Lung (tissue), 17 donors: ENCODE measurements at places on chromosomes 11 and 22. TPM values are rescaled to one million over a fixed set of nuclear protein-coding genes. Genes with fewer than 3 reads are reported as not detected.

DNA sequence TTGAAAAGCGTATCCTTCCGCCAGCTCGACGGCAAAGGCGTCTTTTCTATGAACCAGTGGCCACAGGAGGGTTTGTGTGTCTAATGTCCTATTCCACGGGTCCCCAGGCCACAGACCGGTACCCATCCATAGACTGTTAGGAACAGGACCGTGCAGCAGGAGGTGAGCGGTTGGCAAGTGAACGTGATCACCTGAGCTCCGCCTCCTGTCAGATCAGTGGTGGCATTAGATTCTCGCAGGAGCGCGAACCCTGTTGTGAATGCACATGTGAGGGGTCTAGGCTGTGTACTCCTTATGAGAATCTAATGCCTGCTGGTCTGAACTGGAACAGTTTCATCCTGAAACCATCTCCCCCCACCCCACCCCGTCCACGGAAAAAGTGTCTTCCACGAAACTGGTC is 62.7 kb upstream of the KCNQ1OT1 start:
- DNase-seq = no peak

OSBPL5 gene
- 51.5 TPM for total RNA-seq

DNA sequence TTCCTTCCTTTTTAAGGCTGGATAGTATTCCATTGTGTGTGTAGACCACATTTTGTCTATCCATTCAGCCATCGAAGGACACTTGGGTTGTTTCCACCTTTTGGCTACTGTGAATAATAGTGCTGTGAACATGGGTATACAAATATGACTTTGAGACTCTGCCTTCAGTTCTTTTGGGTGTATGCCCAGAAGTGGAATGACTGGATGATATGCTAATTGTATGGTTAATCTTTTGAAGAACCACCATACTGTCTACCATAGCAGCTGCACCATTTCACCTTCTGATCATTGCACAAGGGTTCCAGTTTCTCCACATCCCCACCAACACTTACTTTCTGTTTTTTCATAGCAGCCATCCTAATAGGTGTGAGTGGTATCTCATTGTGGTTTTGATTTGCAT is 30.3 kb downstream of the SGSM1 start:
- DNase-seq = no peak

DNA sequence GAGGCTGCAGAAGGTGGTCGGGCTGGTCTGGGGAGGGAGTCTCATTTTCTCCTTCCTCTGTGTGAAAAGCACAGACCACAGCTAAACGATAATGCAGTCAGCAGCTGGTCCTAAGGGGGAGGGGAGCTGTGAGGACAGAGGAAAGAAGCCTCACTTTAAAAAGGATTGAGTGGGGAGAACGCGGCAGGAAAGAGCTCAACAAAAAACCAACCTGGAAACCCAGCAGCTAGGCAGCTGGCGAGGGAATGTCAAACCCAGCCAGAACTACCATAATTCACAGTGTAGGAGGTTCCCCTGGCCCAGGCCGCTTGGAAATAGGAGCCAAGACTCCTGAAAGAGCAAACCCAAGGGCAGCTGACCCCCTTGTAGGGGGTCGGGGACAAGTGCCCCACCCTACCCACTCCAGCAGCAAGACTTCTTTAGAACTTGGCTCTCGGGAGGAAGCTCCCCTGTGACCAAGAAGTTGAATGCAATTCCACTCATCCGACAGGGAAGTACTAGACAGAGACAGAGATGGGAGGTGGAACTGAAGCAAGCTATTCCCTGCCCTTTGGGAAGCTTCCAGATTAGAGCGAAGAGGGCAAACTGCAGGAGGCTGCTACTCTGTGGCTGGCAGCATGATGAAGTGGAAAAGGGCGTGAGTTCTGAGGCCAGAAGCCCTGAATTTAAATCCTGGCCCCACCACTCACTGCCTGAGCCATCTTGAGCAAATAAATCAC is 16.5 kb upstream of the DGKZ start:
- peak; percentile 65 for DNase-seq

DNA sequence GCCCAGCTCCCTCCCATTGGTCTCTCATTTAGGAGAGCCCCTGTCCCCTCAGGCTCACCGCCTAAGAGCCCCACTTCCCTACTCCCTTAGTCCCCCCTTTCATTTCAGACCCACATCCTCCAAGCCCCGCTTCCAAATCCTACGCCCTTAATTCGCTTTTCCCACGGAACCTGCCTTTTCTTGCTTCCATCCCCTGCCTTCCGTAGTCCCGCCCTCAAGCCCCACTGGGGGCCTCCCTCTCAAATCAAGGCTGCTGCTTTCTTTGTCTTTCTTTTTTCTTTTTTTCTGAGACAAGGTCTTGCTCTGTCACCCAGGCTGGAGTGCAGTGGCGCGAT is 396 bp downstream of the CCDC157 start:
- DNase-seq = no peak

DNA sequence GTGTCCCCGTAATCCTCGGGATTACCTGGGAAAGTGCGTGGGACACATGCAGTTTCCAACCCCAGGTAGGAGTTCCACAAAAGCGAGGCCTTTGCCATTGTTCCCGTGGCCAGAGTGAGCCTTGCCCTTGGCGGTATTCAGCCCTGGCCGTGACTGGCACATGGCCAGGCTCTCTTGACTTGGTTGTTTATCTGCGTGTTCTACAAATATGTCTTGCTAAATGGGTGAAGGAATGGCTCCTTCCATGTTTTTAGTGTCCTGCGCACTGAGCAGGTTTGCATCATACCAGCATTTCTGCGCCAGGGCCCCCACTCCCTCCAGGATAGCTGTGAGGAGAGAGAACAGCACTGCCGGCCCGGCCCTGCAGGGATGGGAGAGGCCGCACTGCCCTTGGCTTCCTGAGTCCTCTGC is 20.0 kb downstream of the POLR3H start:
- DNase-seq = peak; percentile 52

DEFB131B gene
- total RNA-seq = not detected

- DNase-seq = no peak
Observed at GRCh38 chr11:112662554-112662953, 298.7 kb upstream of the NCAM1 start.

GRCh38 chr11:79822766-79823165 is 381.9 kb upstream of the TENM4 start:
- DNase-seq = no peak

PANX3 gene
- not detected for total RNA-seq

OR56A3 gene
- total RNA-seq = not detected

GRCh38 chr22:30286813-30287647 is 2.3 kb downstream of the CASTOR1 start:
- peak; percentile 33 for DNase-seq

DNA sequence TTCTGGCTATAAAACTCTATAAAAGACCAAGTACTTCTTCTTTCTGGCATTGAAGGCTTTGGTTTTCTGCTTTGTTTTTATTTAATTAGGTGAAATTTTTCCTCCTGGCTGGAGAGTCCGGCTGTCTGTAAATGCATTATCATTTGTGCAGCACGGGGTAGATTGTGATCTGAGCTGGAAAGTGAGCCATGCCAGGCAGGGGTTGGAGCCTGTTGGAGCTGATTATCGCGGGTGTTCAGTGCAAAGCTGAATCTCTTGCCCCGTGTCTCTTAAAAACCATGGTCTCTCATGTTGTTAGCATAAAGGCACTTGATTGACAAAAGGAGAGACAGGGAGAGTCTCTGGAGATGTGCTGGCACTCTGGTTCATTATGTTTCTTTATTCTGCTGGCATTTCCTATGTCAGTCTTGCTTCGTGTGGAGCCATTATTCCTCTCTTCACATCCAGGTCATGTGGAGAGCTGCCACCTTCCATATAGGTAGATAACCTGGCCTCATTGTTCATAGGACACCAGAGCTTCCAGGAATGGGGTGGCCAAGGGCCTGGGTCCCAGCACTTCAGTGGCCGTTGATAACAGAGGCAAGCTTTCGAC is 75.2 kb downstream of the LDLRAD3 start:
- DNase-seq = no peak

MMP8 gene
- 1.5 TPM for total RNA-seq

GRCh38 chr11:64018310-64018709 is 17.4 kb upstream of the FLRT1 start:
- no peak for DNase-seq

GRCh38 chr11:113274713-113275582 is 39.4 kb upstream of the TTC12 start:
- DNase-seq = no peak

FAT3 gene
- 6.0 TPM for total RNA-seq

- DNase-seq = no peak
Observed at GRCh38 chr11:2942447-2942846, 13.2 kb upstream of the PHLDA2 start.

DNA sequence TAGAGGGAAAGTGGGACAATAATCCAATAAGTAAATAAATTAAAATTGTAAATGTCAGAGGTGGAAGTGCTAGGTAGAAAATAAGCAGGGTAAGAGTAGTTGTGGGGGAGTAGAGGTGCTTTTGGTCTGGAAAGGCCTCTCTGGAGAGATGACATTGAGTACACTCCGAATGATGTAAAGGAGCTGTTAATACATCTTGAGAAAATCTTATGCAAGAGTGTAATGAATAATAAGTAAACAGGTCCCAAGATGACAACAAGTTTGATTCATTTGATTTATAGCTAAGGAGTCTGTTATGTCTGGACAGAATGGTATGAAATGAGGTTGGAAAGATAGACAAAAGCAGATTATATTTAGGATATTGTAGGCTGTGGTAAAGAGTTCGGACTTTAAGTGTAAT is 87.5 kb downstream of the TMEM135 start:
- DNase-seq = no peak

TSPAN32 gene
- 7.6 TPM for total RNA-seq

DNA sequence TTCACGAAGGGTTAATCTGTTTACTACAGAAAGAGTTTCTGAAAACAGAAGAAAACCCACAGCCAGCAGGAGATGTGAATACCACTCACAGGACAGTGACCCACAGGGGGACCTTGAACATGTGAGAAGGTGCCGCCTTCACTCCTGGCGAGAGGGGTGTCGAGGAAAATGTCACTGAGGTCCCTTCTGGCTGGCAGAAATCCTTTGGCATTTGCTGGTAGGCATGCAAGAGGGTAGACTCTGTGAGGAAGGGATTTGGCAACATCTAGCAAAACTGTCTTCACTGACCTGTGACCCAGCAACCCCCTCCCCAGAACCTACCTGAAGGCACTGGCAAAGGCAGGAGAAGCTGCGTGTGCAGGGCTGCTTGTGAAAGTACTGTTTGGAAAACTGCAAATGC is 8.6 kb downstream of the KCNQ1 start:
- DNase-seq = no peak

GRCh38 chr11:1262172-1263006 is 39.5 kb downstream of the MUC5B start:
- peak; percentile 94 for DNase-seq
